Hepatic stellate cell (primary cell): ENCODE measurements at places on chromosomes 5 and 9.

DNA sequence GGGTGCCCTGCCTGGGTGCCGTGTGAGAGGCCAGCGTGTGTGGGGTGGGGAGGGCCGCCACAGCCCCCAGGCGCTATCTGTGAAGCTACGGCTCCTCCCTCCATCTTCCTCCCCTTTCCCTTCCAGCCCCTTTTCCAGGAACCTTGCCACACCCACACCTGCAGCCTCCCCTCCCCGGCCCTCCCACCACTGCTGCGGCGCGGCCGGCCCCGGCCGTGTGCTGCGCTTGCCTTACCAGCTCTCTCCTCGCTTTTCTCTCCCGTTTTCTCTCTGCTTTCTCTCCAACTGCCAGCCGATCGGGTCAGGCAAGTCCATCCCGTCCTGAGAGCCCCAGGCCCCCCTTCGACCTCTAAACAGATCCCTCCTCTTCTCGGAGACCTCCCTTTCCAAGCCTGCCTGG is 21.4 kb downstream of the GOLGA2 start:
- no peak for DNase-seq

- DNase-seq, result peak; percentile 23
These were observed 226.3 kb downstream of the SMARCA2 start for GRCh38 chr9:2241461-2241835.

DNA sequence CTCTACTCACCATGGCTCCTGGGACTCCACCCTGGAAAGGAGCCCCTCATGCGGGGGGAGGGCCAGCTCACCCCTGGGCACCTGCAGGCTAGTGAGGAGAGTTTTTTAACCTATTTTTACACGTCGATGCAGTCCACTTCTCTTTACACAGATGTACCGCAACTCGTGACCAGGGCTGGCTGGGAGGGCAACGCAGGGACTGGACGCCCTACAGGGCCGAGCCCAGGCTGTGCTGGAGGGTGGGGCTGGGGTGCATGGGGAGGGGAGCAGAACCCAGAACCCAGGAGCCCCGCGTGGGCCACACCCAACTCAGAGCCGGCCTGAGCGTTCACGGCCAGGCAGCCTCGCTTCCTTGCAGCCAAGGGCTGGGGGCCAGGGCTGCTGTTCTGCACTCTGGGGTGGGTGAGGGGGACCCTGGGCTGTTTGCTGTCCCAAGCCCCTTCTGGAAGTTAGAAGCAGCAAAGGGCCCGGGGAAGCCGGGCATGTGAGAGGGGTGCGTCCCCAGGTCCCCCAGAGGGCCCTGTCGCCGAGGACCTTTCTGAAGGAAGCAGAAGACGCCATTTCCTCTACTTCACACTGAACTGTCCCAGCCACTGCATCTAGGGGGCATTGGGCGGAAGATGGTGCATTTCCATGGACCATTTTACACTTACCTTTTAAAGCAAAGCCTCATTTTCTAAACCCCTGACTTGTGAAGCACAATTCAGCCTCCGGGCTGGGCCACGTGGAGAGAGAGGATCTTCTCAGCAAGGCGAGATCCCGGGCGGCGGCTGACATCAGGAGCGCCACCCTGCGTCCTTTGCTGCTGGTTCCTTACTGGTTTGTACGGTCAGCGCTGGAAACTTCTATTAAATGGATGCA is 90.5 kb downstream of the KCNT1 start:
- DNase-seq, result no peak

DNA sequence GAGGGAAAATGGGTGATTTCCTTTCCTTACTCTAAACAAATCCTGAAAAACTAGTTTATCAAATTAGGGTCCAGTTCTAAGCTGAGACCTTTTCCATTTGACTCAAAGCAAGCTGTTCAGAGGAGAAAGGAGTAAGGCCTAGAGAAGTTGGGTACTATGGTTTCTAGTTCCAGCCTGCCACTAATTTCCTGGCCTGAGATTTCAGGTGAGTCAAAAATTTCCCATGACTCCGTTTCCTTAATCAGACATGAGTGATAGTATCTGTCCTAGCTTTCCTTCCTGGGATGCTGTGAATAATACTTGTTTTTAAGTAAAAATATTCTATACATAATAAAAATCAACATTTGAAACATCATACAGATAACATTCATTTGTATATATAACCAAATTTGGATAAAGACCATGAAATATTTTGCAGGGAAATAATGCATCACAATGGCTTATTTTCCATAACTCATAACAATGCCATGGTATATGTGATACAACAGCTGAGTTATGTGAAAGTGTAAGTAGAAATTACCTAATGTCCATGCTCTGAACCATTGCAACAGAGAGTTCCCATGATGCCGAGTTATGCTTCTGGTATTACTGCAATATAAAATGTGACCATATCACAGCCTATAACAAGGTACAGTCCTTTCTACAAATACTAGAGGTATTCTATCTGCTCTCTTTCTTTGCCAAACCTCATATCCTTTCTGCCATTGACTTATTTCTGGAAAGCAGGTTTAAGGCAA is 142.7 kb downstream of the MLLT3 start:
- no peak for DNase-seq

GRCh38 chr5:114339108-114339507 is 22.8 kb upstream of the KCNN2 start:
- no peak for DNase-seq

GRCh38 chr5:63101870-63102269 is 523.3 kb downstream of the LRRC70 start:
- DNase-seq, result no peak

DNA sequence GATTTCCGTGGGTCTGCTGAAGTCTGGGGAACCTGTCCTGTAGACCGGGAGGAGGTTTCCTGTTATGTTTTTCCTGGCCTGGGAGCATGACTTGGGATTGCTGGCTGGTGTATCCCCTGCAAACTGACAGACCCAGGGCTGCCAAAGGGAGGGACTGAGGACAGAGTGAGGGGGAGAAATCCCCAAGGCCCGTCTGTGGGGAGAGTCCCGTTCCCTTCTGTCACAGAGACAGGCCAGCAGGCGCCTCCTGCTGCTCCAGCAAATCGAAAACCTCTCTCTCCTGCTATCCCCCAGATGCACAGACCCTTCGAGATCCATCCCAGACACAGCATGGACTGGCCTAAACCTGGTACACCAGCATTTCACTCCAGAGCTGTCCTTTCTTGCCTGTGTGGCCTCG is 56.2 kb upstream of the ALDH1B1 start:
- DNase-seq, result no peak

GRCh38 chr5:6712142-6712576 is 1.1 kb upstream of the TENT4A start:
- peak; percentile 53 for DNase-seq

DNA sequence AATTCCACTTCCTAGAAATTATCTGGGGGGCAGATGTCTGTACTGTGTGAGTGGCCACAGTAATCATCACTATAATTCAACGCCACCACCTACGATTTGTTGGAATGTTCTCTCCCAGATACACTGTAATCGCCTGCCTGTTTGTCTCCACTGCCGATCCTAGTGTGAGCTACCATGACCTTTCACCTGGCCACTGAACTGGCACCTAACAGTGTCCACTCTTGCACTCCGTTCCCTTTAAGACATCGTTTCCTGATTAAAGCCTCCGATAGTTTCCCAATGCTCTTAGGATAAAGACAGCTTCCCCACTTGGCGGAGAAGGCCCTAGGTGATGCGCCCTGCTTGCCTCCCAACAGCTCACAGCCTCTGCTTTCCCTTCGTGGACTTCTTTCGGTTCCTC is 4.0 kb downstream of the PHYKPL start:
- no peak for DNase-seq

- peak; percentile 50 for DNase-seq
These were observed 6.7 kb downstream of the DAB2IP start for GRCh38 chr9:121658166-121658565.

DNA sequence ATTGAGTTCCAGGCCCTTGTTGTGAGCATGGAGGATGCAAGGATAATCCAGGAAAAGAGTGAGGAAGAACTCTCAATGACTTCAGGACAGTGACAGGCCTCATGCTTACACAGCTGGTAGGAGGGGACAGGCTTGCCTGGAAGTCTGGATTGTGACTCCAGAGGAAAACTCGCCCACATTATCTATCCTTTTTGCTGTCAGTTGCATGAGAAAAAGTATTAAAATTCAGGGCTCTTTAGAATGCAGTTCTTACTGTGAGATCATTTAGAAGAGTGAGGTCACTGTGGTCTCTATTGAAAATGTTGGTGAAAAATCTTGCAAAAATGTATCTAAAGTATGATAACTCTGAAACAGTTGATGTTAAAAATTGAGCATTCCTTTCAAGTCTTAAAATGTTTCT is 30.5 kb downstream of the NTRK2 start:
- peak; percentile 33 for DNase-seq

- peak; percentile 79 for DNase-seq
These were observed 60.1 kb downstream of the GALNT12 start for GRCh38 chr9:98867429-98868168.

DNA sequence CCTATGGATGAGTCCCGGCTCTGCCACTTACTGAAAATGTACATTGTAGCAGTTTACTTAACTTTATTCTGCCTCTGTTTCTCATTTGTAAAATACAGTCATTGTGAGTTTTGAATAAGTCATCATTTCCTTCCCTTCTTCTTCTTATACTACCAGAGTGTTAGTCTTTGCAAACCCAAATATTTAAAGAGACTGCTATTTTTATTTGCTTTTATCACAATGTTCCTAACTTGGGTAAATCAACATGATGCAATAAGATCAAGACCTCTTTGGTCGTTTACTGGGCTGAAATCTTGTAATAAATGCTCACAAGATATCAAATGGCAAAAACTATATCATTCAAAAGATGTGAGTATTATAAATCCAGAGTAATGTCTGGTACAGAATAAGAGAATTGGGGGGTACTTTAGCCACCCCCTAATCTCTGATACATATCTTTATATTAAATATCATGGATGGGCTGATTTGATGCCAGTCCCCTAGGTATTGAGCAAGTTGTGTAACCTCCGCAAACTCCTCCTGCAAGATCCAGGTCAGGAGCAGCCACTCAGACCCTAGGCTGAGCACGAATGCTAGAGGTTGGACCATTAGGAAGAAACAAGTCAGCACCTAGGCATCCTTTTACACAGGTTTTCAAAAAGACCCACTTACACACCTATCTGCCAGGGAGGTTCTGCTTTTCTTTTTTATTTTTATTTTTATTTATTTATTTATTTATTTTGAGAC is 13.3 kb upstream of the GLDC start:
- no peak for DNase-seq
